ENCODE measurements at places on chromosomes 5 and 9.
A peak's percentile ranks its signal among the peaks of the same experiment; 100 is the strongest.

DNA sequence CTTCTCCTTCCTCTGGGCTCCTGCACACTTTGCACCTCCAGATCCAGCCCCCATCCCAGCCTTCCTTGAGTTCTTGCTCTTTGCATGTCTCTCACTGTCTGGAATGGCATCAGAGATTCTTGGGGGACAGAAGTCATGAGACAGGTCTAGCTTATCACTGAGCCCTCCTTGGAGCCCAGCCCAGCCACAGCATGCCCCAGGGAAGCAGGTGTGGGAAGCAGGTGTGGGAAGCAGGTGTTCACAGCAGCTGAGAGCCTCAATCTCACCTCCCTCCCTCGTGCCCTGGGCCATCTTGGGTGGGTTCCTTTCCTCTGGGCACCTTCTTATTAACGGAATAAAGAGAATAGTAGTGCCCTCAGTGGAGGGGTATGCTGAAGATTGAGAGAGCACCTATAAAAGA lies 27.2 kb downstream of the SLC6A7 start:
- DNase-seq, result no peak

GRCh38 chr5:137761566-137761965 lies 7.4 kb upstream of the HNRNPA0 start:
- DNase-seq, result no peak

DNA sequence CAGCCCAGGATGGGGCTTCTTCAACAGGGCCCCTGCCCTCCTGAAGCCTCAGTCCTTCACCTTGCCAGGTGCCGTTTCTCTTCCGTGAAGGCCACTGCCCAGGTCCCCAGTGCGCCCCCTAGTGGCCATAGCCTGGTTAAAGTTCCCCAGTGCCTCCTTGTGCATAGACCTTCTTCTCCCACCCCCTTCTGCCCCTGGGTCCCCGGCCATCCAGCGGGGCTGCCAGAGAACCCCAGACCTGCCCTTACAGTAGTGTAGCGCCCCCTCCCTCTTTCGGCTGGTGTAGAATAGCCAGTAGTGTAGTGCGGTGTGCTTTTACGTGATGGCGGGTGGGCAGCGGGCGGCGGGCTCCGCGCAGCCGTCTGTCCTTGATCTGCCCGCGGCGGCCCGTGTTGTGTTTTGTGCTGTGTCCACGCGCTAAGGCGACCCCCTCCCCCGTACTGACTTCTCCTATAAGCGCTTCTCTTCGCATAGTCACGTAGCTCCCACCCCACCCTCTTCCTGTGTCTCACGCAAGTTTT lies 23.6 kb downstream of the PCDHGC5 start:
- DNase-seq, result peak; percentile 76

GRCh38 chr5:175681045-175681967 lies 23.4 kb downstream of the HRH2 start:
- no peak for DNase-seq

DNA sequence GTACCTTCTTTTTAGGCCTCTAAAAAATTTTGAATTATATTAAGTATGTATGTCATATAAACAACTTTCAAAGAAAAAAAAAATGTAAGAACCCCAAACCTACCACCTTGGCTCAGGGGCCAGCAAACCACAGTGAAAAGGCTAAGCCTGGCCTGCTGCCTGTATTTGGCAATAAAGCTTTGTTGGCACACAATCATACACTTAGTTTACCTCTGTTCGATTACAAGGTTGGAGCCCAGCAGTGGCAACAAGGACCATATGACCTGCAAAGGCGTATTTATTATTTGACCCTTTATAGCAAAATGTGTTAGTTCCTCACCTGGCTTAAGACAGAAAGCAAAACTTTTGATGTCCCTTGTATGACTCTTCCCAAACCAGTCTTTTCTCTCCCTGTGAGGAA lies 282.8 kb downstream of the DENND1A start:
- no peak for DNase-seq

DNA sequence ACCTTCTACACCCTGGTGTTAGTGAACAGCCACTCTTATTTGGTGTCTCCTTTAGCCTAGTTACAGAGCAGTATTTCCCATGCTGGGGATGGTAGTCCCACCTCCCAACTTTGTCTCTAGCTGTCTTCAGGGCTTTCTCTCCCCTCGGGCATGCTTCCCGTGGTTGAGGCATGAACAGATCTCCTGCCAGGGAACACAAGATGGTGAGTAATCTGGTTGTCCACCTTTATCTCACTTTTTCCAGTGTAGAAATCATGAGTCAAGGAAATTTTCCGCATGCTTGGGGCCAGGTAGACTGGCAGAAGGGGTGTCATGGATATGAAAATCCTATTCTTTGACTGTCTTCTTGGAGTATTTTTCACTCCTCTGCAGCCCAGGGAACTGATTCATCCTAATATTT lies 532.9 kb downstream of the ANXA1 start:
- no peak for DNase-seq

GRCh38 chr9:113929634-113930389 lies 53.7 kb downstream of the ZNF618 start:
- no peak for DNase-seq

DNA sequence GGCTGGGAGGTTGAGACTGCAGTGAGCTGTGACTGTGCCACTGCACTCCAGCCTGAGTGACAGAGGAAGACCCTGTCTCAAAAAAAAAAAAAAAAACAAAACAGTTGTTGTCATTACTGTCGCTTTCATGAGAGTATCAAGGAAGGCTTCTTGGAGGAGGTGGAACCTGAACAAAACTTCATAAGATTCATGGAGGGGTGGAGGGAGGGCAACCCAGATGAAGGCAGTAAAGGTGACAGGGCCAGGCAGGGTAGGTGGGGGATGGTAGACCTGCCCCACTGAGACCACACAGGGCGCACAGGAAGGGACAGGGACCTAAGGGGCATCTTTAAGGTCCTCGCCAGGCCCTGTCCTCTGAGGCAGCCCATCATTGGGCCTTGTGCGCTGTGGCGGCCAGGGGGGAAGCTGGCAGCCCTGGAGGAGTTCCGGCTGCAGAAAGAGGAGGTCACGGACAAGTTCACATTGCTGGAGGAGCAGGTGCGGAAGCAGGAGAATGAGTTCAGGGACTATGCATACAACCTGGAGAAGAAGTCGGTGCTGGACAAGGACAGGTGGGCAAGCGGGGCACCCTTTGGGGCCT lies 3.5 kb downstream of the CFAP157 start:
- no peak for DNase-seq

DNA sequence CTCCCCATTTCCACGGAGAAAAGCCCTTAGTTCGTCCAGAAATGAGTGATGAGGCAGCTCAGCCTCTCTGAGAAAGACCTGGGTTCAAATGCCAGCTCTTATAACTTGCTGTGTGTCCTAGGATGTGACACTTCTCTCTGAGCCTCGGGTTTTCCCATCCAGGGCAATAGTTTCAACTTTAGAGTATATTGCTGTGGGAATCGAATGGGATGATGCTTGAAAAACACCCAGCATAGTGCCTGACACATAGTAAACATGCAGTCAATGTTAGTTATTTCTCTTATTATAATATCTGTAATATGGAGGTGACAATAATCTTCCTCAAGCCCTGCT lies 430 bp upstream of the MAPKAP1 start:
- no peak for DNase-seq

DNA sequence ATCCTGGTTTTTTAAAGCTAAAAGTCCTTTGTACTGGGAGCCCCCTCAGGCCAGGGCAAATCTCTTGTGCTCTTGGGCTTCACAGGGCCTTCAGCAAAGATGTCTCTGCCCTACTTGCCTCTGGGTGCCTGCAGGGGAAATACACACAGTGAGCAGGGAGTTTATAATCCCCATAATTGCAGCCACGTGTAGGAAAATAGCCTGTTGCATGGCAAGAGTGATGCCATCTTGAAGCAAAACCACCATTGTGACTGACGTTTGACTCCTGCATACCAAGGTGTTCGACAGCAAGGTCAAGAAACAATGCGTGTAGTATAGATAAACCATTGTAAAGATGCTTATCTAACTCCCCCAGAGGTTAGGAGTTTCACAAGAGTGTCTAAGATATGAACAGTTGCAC lies 11.4 kb upstream of the IL3 start:
- no peak for DNase-seq

- DNase-seq, result no peak
Measured at GRCh38 chr5:116046823-116047222, 14.6 kb downstream of the ARL14EPL start.

- DNase-seq, result no peak
Measured at GRCh38 chr5:146704949-146705665, 173.4 kb downstream of the PPP2R2B start.

- DNase-seq, result no peak
Measured at GRCh38 chr5:156356238-156356637, 29.3 kb downstream of the SGCD start.

GRCh38 chr9:136965771-136966484 lies 11.4 kb upstream of the PTGDS start:
- DNase-seq, result no peak
